Substantia nigra (tissue), 51 donors: ENCODE measurements at places on chromosomes 1 and 21.

DNA sequence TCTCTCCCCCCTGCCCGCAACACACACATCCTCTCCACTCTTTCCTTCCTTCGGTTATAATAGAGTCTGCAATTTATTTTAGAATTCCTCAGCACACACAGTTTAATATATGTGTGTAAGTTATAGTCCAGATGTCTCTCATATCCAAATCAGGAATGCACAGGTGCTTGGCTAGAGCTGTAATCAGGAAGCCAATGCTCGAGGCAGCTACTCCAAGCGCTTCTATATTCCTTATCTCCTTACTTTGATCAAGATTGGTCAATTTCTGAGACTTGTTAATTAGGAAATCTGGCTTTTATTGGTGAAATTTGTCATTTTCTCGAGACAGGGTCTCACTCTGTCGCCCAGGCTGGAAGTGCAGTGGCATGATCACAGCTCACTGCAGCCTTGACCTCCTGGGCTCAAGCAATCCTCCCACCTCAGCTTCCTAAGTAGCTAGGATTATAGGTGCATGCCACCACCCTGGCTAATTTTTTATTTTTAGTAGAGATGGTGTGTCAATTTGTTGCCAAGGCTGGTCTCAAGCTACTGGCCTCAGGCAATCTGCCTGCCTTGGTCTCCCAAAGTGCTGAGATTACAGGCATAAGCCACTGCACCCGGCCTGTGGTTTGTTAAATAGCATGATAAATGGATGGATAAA, 27.7 kb downstream of the RPL5 start:
- DNase-seq = no peak

- DNase-seq = no peak
Observed at GRCh38 chr1:187121661-187122060, 292.9 kb downstream of the PLA2G4A start.

DNA sequence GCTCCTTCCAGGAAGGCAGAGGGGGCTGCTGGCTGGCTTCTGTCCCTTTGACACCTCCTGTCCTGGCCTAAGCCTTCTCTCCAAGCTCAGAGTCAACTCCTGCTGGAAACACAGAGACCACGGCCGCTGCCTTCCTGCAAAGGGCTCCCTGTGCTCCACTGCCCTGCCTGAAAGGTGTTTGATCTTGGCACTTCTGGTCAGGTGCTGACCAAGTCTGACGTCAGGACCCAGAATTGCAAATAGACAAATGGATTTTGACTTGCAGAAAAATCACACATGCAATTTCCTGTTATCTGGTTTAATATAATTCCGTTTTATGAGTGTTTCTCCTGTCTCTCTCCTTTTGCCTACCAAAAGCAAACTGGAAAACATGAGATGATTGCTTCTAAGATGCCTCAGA, 86.5 kb upstream of the HMGB4 start:
- no peak for DNase-seq

DNA sequence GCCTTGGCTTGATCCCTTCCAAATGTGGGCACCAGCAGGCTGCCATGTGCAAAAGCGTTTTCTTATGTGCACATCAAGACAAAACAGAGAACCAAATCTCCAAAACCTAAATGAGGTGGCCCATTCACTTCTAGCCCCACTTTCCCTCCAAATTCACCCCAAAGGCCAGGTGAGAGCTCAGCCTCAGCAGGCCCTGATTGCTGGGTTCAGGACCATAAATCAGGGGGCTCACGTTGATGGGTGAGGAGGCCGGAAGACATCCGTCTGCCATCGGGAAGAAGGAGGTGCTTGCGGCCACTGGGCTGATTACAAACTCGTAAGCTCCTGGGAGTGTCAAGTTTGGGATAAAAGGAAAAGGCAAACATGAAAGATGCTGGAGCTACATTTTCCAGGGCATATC, 86.7 kb upstream of the CLDN14 start:
- DNase-seq = no peak
